Karpas-422 (cell line): ENCODE measurements at places on chromosomes 4 and X. TPM values are rescaled to one million over a fixed set of nuclear protein-coding genes. Genes with fewer than 3 reads are reported as not detected.

GRCh38 chr4:112038861-112039260 lies 106.4 kb upstream of the FAM241A start:
- no peak for DNase-seq
- no peak overlapping the region for H3K4me3 ChIP-seq
- H3K36me3 ChIP-seq, result no peaks in the 10 kb centered on the region
- no peak overlapping the region for H3K27ac ChIP-seq
- no peaks in the 10 kb centered on the region for H3K4me1 ChIP-seq

DNA sequence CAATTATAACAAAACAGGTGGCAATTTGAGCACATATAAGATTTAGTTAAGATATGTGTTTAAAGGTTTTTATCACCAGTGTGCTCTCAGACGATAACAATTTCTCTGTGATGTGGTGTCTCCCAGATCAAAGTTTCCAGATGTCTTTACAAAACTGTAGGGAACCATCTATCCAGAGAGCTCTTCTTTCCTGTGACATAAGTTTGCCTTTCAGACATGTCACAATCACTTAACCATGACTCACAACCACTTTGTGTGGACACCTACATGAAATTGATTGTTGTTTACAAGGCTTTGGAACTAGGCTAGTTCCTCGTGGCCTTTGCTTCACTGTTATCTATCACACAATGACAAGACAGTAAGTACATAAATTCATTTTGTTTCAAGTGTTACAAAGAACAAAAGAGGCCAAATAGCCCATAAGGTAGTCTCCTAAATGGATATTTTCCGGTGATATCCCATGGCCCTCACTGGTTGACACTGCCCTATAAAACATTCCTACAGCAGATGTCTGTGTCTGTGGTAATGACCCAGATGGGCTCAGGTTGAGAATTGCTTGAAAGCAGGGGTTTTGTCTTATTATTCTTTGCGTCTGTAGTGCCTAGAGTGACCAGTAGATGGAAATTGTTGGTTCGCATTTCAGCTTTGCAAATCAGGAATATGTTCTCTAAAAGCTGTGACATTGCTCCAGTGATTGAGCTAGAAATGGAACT lies 297.8 kb upstream of the FAM241A start:
- H3K4me3 ChIP-seq, result no peak overlapping the region
- H3K27ac ChIP-seq, result no peak overlapping the region
- H3K27me3 ChIP-seq, result no peaks in the 10 kb centered on the region
- DNase-seq, result no peak
- H3K4me1 ChIP-seq, result no peaks in the 10 kb centered on the region

DNA sequence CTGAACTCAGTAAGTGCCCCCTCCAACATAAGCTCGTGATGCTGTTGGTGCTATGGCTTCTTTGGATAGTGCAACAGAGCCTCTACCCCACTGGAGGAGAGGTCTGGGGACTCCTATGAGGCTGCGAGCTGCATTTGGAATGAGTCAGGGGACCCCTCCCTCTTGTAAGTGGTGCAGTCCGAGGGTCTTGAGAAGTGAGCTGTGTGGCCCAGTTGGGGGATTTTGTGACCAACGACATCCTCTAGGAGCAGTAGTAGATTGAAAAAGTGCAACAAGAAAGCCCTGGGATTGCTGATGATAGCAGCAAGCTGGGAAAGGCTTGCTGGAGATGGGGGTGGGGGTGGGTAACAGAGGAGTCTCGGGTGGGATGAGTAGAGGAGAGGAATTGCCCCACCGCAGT lies 3.1 kb downstream of the FRMPD3 start:
- no peaks in the 10 kb centered on the region for H3K27me3 ChIP-seq
- H3K4me1 ChIP-seq, result peaks cover 55% of the 10 kb centered on the region
- no peak overlapping the region for H3K27ac ChIP-seq

DNA sequence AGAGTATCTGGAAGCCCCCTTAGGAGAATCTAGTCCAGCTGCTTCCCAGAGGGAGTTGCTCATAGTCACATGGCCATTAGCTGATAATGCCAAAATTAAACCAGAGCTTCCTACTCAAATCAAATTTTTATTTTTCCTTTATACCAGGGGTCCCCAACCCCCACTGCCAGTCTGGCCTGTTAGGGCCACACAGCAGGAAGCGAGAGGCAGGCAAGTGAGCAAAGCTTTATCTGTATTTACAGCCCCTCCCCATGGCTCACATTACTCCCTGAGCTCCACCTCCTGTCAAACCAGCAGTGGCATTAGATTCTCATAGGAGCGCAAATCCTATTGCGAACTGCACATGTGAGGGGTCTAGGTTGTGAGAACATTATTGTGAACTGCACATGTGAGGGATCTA lies 19.2 kb upstream of the TNIP3 start:
- peaks cover 16% of the 10 kb centered on the region for H3K4me1 ChIP-seq
- H3K27ac ChIP-seq, result no peak overlapping the region
- no peak overlapping the region for H3K4me3 ChIP-seq
- H3K27me3 ChIP-seq, result no peaks in the 10 kb centered on the region

DNA sequence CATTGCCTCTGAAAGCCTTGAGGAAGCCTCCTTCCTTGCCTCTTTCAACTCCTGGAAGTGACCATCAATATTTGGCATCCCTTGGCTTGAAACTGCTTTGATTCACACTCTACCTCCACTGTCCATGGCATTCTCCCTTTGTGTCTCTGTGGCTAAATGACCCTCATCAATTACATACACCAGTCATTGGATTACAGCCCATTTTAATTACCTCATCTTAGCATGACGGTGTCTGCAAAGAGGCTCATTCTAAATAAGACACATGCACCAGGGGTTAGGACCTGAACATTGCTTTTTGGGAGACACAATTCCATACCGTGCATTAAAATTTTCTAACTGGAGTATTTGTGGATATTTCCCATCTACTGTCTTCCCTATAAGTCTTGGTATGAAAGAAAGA lies 60.7 kb upstream of the FAM9A start:
- no peak overlapping the region for H3K27ac ChIP-seq
- DNase-seq, result no peak
- H3K4me1 ChIP-seq, result no peaks in the 10 kb centered on the region

DNA sequence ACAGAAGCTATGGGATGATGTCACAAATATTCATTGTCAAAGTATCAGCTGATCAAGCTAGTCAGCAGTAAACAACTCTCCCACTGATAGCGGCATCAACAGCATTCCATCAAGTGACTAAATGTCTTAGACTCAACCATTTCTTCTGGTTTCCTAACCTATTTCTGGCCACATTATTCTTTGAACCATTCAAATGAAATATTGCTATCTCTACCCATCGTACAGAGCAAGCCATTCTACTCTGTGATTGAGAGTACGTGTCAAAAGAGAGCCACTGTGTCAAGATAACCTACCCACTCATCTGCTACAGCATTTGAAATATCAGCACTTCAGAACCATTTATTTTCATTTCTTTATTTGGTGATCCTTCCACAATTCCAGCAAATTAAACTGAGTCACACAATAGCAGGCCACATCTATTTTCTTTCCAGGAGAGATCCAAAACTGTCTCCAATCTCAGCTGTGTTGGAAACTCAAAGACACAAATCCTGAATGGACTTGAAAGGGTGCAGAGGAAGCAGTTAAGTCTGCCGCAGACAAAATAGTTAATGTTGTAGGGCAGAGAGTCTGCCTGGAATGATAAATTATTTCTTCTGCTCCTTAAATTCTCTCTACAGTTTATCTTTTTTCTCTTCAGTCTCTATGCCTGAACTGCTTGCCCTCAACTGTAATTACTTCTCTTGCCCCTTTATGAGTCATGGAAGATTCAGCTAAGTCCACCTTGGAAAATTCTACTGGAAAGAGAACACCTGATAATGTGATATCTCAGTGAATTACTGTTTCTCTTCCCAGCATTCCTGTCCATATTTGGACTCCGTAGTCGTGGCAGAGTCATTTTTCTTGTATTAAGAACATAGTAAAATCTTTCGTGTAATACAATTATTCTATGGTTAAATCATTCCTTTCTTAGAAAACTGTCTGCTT lies 364.8 kb downstream of the PDGFC start:
- H3K36me3 ChIP-seq, result no peaks in the 10 kb centered on the region
- H3K4me3 ChIP-seq, result no peak overlapping the region
- no peaks in the 10 kb centered on the region for H3K27me3 ChIP-seq
- no peak overlapping the region for H3K27ac ChIP-seq
- DNase-seq, result no peak

GRCh38 chrX:155242300-155242699 lies 22.0 kb downstream of the RAB39B start:
- DNase-seq, result no peak
- H3K27ac ChIP-seq, result no peak overlapping the region
- no peaks in the 10 kb centered on the region for H3K27me3 ChIP-seq
- no peak overlapping the region for H3K4me3 ChIP-seq
- H3K36me3 ChIP-seq, result peaks cover 8% of the 10 kb centered on the region; the same call in 1 of the 2 replicates
- H3K4me1 ChIP-seq, result no peaks in the 10 kb centered on the region

DNA sequence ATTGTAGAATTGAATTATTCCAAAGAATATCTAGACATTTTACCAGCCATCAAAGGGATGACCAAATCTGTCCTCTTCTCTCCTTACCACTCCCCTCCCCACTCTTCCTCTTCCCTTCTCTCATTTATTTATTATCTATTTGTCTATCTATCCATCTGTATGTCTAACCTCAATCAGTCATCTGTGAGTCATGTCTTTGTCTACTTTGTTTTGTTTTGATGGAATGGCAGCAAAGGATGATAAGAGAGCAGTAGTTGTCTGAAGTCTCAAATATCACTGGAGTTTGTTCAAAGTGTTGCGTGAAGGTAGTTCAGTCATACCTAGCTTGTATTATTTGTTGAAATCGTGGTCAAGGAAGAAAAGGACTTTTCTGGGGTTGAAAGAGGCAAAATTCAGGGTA lies 34.7 kb upstream of the PGRMC2 start:
- DNase-seq, result no peak
- H3K4me1 ChIP-seq, result no peaks in the 10 kb centered on the region
- H3K36me3 ChIP-seq, result no peaks in the 10 kb centered on the region
- no peak overlapping the region for H3K27ac ChIP-seq
- H3K27me3 ChIP-seq, result no peaks in the 10 kb centered on the region
- H3K4me3 ChIP-seq, result no peak overlapping the region

GRCh38 chr4:56742080-56742871 lies 61.2 kb upstream of the HOPX start:
- no peaks in the 10 kb centered on the region for H3K27me3 ChIP-seq
- DNase-seq, result no peak
- H3K36me3 ChIP-seq, result no peaks in the 10 kb centered on the region
- H3K27ac ChIP-seq, result no peak overlapping the region
- no peak overlapping the region for H3K4me3 ChIP-seq
- H3K4me1 ChIP-seq, result no peaks in the 10 kb centered on the region

DNA sequence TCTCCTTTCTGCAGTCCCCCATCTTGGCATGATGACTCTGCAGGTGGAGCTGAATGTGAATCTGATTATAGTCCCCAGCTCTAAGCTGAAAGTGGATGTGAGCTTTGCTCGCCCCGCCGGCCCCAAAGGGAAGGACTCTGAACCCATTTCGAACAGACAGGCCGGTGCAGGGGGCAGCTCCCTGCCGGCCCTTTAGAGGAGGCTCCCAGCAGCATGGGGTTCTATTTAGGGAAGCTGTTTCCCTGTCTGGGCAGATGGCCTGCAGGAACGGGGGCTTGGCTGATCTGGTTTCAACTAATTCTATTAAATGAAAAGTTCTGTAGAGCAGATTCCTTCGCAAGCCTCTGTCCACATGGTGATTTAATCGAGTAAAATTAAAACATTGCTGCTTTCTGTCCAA lies 104.8 kb upstream of the MSX1 start:
- no peaks in the 10 kb centered on the region for H3K4me1 ChIP-seq
- H3K27me3 ChIP-seq, result no peaks in the 10 kb centered on the region

DNA sequence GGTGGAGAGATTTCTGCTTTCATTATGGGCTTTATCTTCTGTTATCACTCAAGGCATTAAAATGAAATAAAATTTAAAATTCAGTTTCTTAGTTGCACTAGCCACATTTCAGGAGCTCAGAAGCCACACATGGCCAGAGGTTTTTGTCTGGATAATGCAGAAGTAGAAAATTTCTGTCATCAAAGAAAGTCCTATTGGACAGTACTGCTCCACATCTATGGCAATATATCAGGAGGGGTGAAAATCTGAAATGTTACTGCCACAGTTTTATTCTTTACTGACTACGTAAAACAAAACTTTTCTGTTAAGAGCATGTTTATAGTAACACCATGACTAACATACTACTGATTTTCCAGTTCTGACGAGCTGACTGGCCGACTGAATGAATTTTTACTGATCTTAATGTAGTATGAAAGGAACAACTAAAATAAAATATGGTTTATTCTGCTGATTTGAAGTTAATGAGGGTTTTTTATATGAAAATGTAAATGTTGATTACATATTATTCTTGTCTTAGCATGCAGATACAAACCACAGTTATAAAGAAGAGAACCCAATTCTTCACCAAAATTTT lies 264.0 kb upstream of the HAND2 start:
- H3K27ac ChIP-seq, result no peak overlapping the region
- no peaks in the 10 kb centered on the region for H3K27me3 ChIP-seq
- no peaks in the 10 kb centered on the region for H3K36me3 ChIP-seq
- H3K4me1 ChIP-seq, result no peaks in the 10 kb centered on the region
- no peak overlapping the region for H3K4me3 ChIP-seq

DNA sequence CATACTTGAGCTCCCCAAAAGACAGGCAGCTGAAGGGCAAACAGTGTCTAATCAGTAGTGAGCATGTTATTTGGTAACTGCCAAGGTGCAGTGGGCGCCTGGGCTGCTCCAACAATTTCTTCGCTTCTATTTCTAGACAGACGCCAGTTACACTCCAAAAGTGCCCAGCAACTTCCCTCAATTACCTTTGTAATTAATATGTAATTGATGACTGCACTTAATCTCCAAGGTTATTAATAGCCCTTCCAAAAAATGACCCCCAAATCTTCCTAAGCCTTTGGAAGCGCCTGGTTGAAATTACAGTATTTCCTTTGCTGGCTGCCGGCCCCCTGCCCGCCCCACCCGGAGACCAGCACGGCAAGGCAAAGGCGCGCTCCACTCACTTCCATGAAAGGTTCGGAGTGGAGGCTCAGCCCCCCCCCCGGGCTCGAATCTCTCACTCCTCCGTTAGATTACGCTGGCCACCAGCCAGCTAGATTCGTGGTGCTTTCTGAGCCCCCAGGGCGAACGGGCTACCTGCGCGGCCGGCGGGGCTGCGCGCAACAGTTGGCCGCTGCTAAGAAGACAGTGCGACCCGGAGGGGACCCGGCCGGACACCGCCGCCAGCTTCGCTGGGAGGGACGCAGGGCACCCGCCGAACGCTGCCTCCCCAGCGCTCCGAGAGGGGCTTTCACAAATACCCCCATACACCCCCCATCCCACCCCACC lies 1.9 kb downstream of the GPC4 start:
- H3K4me3 ChIP-seq, result no peak overlapping the region
- H3K36me3 ChIP-seq, result no peaks in the 10 kb centered on the region
- H3K27ac ChIP-seq, result no peak overlapping the region
- H3K4me1 ChIP-seq, result no peaks in the 10 kb centered on the region
- H3K27me3 ChIP-seq, result no peaks in the 10 kb centered on the region

Gene GPM6B
- total RNA-seq, result not detected in 2 replicates

Gene FANCB
- 10.0 and 22.4 TPM in 2 replicates for total RNA-seq

Gene FAM9C
- not detected in 2 replicates for total RNA-seq

Gene FAM184B
- total RNA-seq, result not detected in 2 replicates
